CD8-positive, alpha-beta memory T cell (primary cell): ENCODE measurements at places on chromosomes 3 and 15. TPM values are rescaled to one million over a fixed set of nuclear protein-coding genes. Genes with fewer than 3 reads are reported as not detected.

The P2RY14 gene
- 4.3 TPM for polyA plus RNA-seq

GRCh38 chr3:128133273-128133883 is 9.8 kb upstream of the RUVBL1 start:
- no peaks in the 10 kb centered on the region for H3K27me3 ChIP-seq
- no peaks in the 10 kb centered on the region for H3K4me1 ChIP-seq
- H3K27ac ChIP-seq, result no peak overlapping the region
- H3K36me3 ChIP-seq, result no peaks in the 10 kb centered on the region
- H3K4me3 ChIP-seq, result no peak overlapping the region

DNA sequence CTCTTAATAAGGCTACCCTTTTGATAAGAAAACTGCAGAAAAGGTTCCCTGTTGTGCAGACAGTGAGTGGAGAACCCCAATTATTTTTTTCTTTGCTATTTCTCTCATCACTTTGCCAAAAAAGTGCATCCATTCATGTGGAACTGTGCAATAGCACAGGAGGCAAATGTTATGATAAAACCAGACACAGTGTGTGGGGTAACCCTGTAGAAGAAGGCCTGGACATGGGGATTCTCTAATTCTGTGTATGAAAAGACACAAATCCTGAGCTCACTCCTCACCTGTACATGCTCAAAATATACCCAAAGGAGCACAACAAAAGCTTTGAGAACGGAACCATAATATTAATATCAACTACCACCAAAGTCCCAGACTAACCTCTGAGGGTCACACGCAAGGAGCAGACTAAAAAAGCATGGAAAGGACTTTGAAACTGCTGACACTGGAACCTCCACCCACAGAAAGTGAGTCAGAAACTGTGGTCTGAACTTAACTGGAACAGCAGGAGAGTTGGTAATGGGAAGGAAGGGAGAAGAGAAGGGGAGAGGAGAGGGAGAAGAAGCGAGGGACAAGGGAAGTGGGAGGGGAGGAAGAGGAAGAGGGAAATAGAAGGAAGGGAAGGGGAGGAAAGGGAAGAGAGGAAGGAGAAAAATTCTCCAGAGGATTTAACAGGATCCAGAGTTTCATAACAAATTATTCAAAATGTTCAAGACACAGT is 299.9 kb downstream of the TBC1D5 start:
- H3K36me3 ChIP-seq, result no peaks in the 10 kb centered on the region
- no peak for DNase-seq
- no peaks in the 10 kb centered on the region for H3K4me1 ChIP-seq
- H3K4me3 ChIP-seq, result no peak overlapping the region
- H3K27me3 ChIP-seq, result no peaks in the 10 kb centered on the region
- H3K27ac ChIP-seq, result no peak overlapping the region

GRCh38 chr15:65583701-65584100 is 27.2 kb downstream of the INTS14 start:
- H3K27me3 ChIP-seq, result no peaks in the 10 kb centered on the region
- peak; percentile 80 for DNase-seq
- peaks cover 17% of the 10 kb centered on the region for H3K4me1 ChIP-seq
- H3K36me3 ChIP-seq, result peaks cover 29% of the 10 kb centered on the region

- H3K27ac ChIP-seq, result no peak overlapping the region
- H3K27me3 ChIP-seq, result no peaks in the 10 kb centered on the region
- no peaks in the 10 kb centered on the region for H3K36me3 ChIP-seq
- no peak overlapping the region for H3K4me3 ChIP-seq
Observed at GRCh38 chr3:162699291-162699690, 1202.7 kb downstream of the OTOL1 start.

- DNase-seq, result no peak
- peaks cover 28% of the 10 kb centered on the region for H3K4me1 ChIP-seq
Observed at GRCh38 chr3:4520033-4520816, 27.1 kb downstream of the ITPR1 start.
